NCI-H2081 treated with DMSO at 0.1 percent for 48 hours (cell line): ENCODE measurements at places on chromosomes 2 and 18.

DNA sequence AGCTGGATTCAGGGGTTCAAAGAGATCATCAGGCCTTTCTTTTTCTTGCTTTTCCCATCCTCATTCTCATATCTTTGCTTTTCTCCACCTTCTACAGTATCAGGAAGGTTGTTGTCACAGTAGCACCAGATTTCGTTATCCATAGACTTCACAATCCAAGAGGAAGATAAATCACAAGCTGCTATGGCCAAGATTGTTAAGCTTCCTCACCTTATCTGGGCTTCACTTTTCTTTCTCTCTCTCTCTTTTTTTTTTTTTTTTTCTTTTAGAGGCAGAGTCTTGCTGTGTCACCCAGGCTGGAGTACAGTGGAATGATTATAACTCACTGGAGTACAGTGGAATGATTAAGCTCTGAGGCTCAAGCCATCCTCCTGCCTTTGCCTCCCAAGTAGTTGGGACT, 93.5 kb downstream of the TTC27 start:
- DNase-seq = no peak

- no peak for DNase-seq
Measured at GRCh38 chr18:9706081-9706935, 1.8 kb upstream of the RAB31 start.

DNA sequence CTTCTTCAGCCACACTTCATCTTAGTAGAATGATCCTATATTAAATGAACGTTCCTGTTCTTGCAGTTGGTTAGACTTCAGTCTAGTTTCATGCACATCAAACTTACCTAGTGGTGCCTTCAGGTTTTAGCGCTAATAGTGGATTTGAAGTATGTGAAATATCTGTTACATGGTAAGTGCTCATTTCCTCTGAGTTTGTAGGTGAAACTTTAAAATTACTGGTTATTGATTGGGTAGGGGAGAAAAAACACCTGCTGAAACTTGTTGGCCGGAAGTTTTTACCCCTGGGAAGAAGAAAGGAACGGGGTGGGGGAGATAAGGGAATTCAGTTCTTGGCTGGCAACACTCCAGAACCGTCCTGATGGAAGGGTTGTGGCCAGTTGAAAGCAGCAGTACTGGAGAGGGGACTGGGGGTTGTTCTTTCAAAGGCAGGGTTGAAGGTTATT, 112.8 kb downstream of the SPTBN1 start:
- no peak for DNase-seq

DNA sequence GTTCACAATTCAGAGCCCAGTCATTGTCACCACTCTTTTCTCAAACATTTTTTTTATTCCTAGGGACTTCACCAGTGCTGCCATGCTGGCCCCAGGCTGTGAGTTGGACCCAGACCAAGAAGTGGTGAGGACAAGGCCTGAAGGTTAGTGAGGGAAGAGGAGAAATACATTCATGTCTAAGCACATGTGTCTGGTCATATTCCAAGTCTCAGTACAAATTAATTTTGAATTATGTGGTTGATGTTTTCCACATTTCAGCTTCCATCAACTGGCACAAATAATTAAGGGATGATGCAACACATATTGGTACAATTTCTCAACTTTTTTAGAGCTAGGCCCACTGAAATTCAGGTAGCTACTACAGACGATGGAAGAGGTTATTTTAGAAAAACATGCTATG, 106.6 kb upstream of the UPP2 start:
- DNase-seq = no peak

DNA sequence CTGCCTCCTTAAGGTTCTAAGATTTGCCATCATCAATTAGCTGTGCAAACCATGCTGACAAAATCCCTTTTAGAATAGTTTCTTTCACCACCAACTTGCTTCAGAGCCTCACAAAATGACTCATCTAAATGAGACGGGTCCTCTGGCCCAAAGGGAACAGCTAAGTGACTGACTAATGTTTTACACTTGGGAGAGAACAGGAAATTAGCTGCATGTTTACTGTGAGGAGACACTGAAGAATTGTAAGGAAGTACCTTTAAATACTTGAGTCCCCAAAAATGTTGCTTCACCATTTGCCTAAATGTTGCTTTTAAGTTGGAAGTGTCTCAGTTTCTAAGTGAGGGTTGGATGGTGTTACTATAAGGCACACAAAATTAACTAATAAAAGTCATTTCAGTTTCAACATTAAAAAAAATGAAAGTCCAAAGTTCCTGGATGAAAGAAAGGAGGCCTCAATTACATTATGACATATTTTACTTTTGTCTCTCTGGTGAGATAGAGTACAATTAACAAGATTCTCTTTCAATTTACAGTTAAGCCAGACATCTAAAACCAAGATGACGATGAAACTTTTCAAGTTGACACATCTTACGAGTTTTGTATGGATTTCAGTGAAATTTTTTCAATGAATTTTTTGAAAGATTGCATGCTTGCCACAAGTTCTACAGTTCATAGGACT, 229.1 kb upstream of the FN1 start:
- DNase-seq = no peak

DNA sequence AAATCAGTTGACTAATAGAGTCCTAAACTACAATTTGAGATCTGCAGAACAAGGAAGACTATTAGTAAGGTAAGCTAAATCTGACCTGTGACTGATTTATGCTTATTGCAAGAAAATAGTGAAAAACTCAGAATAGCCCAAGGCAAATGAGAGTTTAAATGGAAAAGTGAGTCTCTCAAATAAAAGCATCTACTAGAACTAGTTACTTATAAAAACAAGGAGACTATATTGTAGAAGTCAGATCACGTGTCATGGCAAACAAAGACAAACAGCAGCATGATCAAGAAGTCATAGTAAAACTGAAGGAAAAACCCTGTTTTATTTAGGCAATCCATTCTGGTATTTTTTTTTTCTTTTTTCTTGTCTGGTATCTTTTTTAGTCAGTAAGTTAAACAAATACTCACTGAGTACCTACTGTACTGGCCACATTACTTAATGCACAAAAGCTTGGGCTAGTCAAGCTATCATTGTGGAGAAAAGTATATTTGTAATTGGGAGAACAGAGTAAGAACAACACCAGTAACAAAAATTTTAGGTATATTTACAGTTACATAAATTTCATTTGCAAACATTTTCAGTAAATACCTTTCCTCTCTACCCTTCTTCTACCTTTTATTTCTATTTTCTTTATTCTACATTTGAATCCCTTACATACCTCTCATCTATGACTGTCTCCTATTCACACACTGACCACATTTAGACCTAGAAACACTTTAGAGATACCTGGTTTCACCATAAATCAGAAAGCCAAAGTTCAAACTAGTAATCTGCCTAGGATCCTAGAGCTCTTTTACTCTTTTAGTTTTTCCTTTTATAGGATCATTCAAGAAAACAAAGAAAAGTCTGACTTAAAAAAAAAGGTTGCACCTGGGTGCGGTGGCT, 23.7 kb downstream of the CCDC88A start:
- no peak for DNase-seq

GRCh38 chr18:45617284-45617683, 2.0 kb downstream of the SLC14A2 start:
- DNase-seq = no peak
